CD14-positive monocyte (primary cell): ENCODE measurements at places on chromosomes 1 and 21.

DNA sequence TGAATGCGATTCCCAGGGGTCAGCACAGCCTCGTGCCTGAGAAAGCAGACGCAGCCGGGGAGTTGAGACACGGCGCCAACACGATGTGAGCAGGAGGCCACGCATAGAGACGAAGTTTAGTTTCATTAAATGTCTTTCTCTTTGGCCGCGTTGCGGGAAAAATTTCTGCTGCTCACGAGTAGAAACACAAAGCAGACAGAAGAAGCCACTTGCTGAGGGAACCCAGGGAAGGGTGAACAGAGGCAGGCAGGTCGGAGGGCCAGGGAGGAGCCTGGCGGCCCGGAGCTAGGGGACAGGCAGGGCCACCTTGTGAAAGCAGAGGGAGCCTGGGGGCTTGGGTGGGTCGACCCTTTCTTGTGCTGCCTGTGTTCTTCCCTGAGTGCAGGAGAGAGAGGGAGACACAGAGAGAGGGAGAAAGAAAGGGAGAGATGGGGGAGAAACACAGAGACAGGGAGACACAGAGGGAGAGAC, 33.2 kb downstream of the POFUT2 start:
- DNase-seq = no peak

DNA sequence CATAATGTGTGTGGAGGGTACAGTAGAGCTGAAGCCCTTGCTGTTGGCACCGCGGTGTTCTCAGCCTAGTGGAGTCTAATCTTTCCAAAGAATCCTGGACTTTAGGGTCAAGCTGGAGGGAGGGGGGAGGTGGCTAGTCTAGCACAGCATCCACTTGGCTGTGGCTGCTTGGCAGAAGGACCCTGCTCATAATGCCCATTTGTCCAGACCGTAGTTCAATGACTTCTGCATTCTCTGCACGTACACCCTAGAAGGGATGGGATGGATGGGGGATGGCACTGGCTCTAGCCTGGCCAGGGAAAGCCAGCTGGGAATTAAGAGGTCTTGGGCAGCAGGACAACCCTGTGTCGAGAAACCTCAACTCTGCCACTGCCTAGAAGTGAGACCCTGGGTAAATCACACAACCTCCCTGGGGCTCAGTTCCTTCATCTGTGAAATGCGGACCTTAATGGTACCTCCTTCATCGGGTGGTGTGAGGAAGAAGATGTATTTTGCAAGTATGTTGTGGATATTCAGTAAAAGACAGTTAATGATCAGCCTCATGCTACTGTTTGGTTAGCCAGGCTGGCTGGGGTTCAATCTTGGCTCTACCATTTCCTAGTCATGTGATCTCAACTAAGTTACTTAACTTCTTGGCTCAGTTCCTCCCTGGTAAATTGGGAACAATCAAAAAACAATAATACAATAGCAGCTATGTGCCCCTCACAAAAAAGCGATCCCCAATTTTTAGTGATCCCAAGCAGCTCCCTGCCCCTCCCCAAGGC, 27.2 kb upstream of the CLIC4 start:
- no peak for DNase-seq

DNA sequence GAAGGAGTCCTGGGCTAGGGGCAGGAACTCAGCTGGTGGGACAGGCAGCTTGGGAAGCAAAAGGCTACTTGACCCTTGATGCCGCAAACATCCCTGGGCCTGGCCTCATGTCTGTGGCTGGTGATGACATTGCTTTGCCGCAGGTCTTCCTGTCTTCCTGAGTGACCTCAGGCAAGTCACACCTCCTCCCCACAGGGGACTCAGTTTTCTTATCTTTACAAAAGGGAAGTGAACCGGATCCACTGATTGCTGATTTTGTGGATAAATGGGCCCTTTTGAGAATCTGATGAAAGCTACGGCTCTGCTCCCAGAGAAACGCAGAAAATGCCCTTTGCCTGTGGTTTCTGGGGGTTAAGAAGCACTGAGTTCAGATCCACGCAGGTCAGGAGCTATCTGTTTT, 20.7 kb downstream of the PLOD1 start:
- DNase-seq = no peak

DNA sequence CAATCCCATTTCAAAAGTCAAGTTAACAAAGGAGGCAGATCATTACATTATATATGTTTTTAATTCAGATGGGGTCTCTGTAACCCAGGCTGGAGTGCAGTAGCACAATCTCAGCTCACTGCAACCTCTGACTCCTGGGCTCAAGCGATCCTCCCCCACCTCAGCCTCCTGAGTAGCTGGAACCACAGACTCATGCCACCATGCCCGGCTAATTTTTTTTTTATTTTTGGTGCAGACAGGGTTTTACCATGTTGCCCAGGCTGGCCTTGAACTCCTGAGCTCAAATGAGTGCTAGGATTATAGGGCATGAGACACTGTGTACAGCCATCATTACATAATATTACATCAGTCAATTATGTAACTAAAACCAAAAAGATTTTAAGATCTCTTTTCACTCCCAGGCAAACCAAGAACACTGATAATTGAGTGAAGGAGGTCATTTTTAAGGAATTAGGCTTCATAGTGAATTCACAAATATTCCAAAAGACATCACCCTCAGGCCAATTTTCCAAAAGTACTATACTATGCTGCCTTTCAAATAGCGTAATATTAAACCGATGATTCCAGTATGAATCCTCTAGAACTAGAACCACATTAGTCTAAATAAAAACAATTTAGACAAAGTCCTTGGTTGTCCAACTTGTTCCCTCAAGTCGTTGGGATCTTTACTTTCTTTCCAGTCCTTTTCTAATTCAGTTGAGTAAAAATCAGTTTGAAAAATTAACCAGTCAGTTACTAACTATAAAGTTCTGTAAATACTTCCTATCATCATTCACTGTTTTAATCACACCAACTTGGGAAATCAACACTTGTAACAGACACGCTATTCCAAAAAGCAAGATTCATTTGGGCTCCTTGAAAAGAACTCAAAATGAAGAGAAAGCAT, 16.1 kb downstream of the TOMM20 start:
- no peak for DNase-seq

DNA sequence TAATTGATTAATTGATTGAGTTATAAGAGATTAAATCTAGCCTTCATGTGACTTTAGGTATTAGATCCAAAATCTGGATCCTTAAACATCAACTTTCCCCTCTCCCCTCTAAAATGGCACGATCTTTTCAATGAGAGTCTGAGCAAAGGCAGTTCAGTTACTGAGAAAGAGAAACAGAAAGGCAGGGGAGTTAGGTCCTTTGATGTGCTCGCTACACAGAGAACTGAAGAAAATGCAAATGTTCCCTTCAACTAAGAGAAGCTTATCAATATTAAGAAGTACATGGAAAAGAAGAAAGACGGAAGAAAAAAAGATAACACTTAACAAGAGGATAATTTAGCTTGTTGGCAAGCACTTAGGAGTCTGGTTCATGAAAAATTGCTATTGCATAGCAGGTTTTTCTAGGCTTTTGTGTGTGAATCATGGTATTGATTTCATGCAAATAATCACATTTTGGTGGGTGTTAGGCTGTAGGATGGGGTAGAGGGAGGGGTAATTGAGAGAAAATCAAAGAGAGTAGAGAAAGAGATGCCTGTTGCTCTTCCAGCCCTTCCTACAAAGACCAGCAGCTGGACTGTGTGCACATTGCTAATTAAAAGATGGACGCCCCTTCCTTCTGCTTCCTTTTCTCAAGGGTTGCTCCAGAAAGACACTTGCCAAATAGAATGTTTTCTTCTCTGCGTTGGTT, 307.6 kb upstream of the PLXNA2 start:
- DNase-seq = no peak

GRCh38 chr21:37251294-37251634, 15.9 kb downstream of the VPS26C start:
- DNase-seq = peak; percentile 65

- DNase-seq = peak; percentile 76
These were observed 67.1 kb downstream of the CD58 start for GRCh38 chr1:116503546-116504307.

- no peak for DNase-seq
These were observed 884 bp downstream of the PHACTR4 start for GRCh38 chr1:28370239-28371009.

DNA sequence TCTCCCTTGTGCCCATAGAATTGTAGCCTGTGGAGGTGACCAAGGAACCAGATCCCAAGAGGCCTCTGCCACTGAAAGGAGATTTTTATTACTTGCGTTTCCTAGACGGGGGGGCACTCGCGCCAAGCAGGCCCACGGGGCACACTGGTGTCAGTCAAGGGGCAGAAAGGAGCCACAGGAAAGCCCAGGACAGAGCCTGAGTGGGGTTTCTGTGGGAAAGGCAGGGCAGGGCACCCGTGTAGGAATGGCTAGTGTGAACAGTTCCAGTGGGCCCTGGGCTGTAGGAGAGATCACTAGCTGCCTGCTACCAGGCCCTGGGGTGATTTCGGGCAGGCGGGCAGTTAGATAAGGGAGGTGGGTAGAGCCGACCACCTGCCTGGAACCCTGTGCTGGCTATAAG, 70.8 kb downstream of the ADARB1 start:
- DNase-seq = no peak

- DNase-seq = no peak
These were observed 4.6 kb upstream of the FNDC10 start for GRCh38 chr1:1604374-1605033.
